ENCODE measurements at places on chromosomes 11 and 22.

DNA sequence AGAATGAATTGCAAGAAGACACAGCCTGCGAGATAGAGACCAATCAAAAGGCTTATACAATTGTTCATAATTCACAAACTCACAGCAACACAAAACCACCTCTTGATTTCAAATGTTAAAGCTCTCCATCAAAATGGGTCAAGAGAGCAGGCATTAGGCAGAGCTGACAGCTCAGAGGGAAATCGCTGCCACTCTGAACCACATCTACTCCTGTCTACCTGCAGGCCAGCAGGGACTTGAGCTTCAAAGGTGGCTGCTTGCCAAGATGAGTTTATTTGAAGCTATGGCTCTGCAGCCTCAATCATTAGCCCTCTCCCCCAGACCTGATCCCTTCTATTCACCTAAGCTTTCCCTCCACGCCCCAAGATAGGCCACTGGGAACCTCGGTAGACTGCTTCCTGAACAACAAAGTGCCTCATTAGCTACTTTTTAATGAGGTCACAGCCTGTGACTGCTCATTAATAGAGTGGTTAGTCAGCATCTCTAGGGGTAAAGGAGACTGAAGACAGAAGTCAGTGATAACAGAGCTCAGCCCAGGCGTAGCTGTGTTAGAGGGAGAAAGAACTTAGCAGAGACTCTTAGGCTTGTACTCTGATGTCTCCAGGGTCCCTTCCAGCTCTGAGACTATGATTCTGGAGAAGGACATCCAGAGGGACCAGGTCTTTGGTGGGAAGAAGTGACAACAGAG is 21.2 kb upstream of the OR10A5 start:
- DNase-seq: no peak

DNA sequence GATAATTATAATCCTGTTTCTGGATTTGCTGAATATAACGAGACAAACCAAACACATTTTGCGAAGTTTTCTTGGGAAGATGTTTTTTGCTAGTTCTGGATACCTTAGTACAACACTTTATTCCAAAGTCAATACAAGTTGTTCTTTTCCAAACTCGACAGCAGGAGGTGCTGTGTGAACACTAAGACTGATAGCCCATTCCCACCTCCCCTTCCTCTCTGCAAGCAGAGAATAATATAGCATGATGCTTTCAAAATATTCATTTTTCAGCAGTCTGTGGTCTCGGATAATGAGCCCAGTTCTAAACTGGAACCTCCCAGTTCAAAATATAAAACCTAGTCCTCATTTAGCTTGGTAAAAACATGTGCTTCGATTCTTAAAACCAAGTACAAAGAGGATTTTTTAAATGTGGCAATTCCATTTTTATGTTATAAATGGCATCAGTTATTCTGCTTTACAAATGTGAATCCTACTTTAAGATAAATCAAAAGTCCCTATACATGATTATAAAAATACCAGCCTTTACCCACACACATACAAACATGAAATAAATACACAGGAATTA is 129.1 kb downstream of the DCDC1 start:
- peak; percentile 30 for DNase-seq

DNA sequence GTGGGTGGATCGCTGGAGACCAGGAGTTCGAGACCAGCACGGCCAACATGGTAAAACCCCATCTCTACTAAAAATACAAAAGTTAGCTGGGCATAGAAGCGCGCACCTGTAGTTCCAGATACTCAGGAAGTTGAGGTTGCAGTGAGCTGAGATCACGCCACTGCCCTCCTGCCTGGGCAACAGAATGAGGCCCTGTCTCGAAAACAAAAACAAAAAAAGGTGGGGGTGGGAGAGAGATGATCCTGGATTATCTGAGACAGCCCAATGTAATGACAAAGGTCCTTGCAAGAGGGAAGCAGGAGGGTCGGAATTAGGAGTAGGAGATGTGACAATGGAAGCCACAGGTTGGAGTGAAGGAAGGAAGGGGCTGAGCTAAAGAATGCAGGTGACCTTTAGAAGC is 87.6 kb upstream of the APOA1 start:
- no peak for DNase-seq

DNA sequence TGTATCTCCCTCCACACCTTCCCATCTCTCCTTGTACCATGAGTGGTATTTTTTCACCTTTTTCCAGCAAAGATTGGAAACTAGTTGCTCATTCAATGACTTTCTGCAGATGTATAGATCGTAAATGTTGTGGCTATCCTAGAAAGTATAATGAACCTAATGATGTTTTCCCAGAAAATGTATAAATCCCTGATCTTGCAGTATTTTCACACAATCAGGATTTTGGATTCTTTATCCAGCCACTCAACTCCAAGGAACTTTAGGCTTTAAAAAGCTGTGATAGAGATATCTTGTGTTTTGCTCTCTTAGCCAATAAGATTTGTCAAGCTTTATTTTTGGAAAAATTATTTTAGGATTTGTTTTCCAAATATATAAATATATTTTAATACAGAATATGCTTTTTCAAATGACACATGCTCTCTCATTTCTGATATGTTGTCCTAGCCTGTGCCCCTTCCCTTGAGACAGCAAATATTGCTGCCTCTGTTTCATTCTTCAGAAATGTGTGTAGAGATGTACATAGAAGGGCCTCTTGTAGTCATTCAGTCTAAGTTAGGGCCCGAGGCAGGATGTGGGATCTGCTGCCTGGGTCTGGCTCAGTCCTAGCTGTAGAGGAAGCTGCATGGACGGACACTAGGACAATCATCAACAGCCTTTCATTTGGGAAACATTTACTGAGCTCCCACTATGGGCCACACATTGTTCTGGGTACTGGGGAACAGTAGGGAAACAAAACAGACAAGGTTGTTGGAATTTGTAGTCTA is 62.4 kb downstream of the NAV2 start:
- no peak for DNase-seq

- DNase-seq: no peak
These were observed 1.7 kb downstream of the FERMT3 start for GRCh38 chr11:64208086-64208795.

GRCh38 chr11:49208006-49208721 is at the start of gene FOLH1:
FOLH1 (minus strand) TSS chr11:49208602; CDS start chr11:49208409, 193 bp downstream.
- DNase-seq: peak; percentile 4

GRCh38 chr11:69654001-69654659 is 13.2 kb downstream of the CCND1 start:
- DNase-seq: no peak

- DNase-seq: no peak
These were observed 2.1 kb upstream of the CDKN1C start for GRCh38 chr11:2887515-2888195.

DNA sequence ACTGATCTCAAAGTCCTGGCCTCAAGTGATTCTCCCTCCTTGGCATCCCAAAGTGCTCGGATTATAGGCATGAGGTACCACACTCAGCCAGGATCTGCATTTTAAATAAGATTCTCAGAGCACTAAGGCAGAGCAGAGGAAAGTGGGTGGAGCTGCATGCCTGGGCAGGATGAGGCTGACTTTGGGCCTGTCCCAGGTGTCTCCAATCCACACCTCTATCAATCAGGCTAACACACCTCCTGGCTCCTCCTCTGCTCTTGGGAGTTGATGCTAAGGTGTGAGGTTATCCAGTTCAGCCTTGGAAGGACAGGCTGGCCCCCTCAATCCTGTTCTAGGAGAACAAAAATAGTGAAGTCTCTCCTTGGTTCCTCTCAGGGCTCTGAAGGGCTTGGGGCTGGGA is 30.2 kb upstream of the P2RY2 start:
- no peak for DNase-seq

DNA sequence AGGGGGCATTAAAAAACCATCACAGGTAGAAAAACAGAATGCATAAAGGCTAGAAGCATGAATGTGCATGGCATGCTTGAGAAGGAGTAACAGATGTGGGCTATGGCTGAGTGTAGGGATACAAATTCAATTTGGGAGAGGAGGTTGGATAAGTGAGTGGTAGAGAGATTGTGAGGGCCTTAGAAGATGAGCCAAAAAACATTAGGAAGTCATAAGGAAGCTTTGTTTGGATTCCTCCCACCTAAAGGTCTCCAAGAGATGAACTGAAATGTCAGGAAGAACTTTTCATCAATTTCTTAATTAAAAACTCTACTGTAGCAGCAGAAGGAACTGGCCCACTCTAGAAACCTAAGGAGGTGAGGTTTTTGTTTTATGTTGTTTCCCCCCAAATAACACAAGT is 41.2 kb upstream of the CSNK2A3 start:
- DNase-seq: no peak

GRCh38 chr11:18710545-18710944 is 12.0 kb downstream of the TMEM86A start:
- no peak for DNase-seq

- DNase-seq: no peak
These were observed 1178.0 kb downstream of the JRKL start for GRCh38 chr11:97567801-97568200.

DNA sequence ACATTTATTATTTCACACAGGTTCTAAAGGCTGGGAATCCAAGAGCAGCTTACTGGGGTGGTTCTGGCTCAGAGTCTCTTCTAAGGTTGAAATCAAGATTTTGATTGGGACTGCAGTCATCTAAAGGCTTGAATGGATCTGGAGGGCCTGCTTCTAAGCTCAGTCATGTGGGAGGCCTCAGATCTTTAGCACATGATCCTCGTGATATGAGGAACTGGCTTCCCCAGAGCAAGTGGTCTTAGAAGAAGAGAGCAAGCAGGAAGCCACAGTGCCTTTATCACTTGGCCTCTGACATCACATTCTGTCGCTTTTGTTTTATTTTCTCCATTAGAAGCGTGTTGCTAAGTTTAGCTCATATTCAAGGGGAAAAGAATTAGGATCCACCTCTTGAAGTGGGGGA is 88.9 kb downstream of the ARFGAP2 start:
- DNase-seq: no peak

- no peak for DNase-seq
These were observed 5.7 kb upstream of the C1QTNF6 start for GRCh38 chr22:37193629-37194191.

Data from HEK293T (cell line).